ENCODE measurements at places on chromosomes 4 and X. TPM values are rescaled to one million over a fixed set of nuclear protein-coding genes. Genes with fewer than 3 reads are reported as not detected.

GRCh38 chr4:176277162-176277904 lies 8.3 kb upstream of the ASB5 start:
- peak; percentile 74 for DNase-seq

DNA sequence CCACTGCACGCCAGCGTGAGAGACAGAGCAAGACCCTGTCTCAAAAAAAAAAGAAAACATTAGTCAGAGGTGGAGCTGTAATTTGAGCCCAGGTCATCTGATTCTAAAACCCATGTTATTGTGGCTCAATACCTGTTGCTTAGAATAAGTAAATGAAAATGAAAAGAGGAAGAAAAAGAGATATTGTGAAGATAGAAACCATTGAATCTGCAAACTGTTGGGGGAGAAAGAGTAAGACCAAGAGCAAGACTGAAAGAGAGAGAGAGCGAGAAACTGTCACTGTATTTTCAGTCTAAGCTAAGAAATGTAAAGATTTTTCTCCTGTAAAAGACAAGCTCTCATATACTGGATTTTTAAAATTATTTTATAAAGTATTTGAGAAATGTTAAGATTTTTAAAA lies 9.7 kb upstream of the IGSF1 start:
- DNase-seq, result no peak

- DNase-seq, result no peak
Measured at GRCh38 chrX:40081679-40082068, 16.1 kb downstream of the BCOR start.

GRCh38 chr4:81442484-81443085 lies 29.1 kb downstream of the RASGEF1B start:
- no peak for DNase-seq

Gene SMR3B
- total RNA-seq, result not detected
